ENCODE measurements at places on chromosomes 5 and 9.

DNA sequence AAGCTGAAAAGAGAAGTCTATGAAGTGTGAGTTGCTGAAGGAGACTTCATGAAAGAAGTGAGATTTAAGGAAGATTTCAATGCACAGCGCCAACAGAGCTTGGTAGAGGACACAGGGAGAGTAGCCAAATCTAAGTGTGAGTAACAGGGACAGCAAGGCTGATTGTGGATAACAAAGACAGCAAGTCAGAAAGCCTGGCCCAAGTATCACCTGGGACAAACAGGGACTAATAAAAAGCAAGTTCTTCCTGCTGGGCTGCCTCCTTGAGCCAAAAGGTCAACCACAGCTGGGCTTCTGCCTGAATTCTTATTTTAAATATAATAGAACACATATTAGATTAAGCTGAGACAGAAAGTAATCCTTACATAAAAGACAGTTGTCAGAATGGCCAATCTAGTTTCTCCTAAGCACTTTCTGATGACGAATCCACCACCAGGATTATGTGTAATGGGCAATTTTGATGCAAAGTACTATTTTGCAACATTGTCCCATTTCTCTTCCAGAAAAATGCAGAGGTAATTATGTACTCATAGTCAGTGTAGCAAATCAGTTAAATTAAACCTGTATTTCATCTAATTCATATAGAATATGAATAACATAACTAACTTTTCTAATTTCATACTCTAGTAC is 73.8 kb downstream of the MAPKAP1 start:
- no peak for DNase-seq

DNA sequence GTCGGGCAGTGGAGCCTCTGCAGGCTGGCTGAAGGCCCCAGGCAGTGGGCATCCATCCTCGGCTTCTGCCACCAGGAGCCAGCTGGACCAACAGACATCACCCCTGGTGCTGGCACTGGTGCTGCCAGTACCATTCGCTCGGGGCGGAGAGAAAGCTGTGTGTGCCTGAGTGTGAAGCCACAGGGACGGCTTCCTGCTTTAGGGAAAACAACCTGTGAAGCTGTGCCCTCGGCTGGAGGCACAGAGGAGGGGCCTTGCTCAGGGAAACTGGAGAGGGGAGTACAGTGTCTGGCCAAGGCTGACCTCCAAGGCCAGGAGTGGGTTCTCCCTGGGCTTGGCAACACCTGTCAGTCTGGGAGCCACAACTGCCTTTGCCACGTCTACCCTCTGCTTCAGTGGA is 38.3 kb downstream of the NEK6 start:
- DNase-seq, result no peak

GRCh38 chr9:134258332-134258731 is 67.9 kb upstream of the RXRA start:
- no peak for DNase-seq

GRCh38 chr9:131092548-131093440 is 3.5 kb upstream of the AIF1L start:
- DNase-seq, result no peak

GRCh38 chr5:170411100-170411499 is 21.9 kb upstream of the KCNMB1 start:
- DNase-seq, result no peak

DNA sequence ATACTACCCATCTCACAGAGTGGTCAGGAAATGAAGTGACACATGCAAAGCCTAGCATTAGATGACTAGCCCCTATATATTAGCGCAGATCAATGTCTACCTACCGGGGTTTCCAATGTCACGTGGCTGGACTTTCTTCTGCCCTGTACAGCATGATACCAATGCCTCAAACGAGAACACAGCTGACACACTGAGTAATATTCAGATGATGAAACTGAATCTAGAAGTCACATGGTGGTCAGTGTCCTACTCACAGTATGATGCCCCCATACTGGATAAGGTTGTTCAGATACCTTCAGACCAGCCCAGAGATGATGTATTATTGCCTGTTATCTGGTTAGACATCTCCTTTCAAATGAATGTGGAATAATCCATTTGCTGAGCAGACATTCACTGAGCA is 71.1 kb upstream of the FRRS1L start:
- no peak for DNase-seq

- DNase-seq, result no peak
Observed at GRCh38 chr5:57734296-57734695, 251.7 kb upstream of the ACTBL2 start.

DNA sequence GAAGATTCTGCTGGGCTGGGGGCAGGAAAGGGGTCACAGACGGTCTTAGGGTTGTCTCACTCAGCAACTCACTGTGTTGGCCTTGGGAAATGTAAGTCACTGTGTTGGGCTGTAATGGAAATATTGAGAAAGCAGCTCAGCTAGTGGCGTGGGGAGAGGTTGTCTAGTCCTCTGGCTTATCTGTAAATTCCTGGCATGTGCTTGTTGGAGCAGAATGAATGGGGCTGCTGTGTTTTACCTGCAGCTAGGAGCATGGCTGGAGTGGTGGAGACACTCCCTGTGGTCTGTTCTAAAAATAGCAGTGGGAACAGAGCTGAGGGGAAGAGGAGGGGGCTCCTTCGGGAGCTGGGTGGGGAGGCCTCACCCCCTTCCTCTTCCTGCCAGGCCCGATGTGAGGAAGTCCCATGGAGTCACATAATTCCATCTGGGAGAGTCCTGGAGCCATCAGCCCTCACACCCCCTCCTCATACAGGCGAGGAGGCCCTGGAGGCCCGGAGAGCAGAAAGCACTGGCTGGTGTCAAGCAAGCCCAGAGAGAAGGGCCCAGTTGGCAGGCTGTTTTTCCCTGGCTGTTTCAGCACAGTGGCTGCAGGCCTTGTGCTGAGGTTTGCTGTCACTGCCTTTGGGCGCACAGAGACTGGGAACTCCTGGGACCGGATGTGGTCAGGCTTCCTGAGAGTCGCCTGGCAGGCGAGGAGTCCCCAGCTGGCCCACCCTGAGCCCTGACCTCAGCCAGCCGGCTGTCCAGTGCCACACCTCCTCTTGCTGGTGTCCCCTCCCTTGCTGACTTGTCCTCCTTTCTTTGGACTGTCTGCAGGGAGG is 84.9 kb downstream of the RGS3 start:
- no peak for DNase-seq

DNA sequence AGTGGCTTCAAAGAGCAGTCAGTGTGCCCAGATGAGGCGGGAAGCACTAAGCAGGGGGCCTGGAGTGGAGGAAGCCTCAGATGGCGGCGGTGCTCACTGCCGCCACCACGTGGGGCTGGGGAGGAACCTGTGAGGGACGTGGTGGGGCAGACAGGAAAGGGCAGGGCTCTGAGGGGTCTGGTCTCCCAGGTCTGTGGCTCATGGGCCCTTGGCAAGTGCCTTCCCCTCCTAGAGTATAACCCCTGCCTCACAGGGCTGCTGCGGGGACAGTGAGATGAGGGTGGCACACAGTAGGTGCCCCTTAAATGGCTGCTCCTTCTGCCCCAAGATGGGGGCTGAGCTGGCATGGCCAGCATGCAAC is 26.6 kb downstream of the NR5A1 start:
- DNase-seq, result no peak
